Thoracic aorta (tissue), 2 donors: ENCODE measurements at places on chromosomes 13 and 19.

- DNase-seq = no peak
Measured at GRCh38 chr19:18612772-18613588, at the start of gene TMEM59L. TSS of gene TMEM59L (plus strand) at chr19:18612870. CDS start at chr19:18612959, 89 bp downstream.

- no peak for DNase-seq
Measured at GRCh38 chr19:29054886-29055675, 157.9 kb downstream of the UQCRFS1 start.

GRCh38 chr13:50277127-50277526 is 261.9 kb downstream of the KCNRG start:
- no peak for DNase-seq

DNA sequence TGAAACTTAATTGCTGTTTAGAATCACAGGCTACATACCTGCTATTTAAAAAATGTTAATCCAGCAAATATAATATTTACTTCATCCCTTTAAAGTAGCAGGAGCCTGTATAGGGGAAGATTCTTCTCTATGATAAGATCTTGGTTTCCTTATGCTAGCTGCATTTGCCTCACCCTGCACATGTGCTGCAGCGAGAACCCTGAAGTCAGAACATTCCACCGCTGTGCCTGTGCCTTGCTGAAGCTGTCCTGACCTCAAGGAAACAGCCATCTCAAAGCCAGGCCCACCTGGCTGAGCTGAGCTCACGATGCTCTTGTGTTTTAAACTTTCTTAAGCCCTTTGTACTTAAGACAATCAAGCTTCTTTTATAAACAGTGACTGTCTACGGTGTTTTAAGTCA is 355.0 kb upstream of the PCDH20 start:
- no peak for DNase-seq

GRCh38 chr19:4524808-4525562 is 6.7 kb upstream of the PLIN4 start:
- DNase-seq = no peak

DNA sequence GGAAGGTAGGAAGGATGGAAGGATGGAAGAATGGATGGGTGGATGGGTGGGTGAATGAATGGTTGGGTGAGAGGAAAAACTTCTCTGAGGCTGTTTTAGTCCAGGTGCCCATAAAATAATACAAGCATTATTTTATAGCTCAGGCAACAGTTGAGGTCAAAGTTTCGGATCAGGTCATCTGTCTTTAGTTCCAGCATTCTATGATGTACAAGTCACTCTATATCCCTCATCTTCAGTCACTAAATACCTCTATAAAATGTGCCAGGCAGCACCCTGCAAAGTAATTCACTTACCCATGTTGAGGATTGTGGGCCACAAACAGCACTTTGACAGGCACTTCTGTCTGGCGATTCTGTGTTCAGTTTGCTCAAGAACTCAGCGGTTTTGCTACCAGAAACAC is 66.0 kb downstream of the EPSTI1 start:
- no peak for DNase-seq

GRCh38 chr19:48558018-48558684 is 6.2 kb downstream of the SULT2B1 start:
- DNase-seq = no peak

- DNase-seq = no peak
Measured at GRCh38 chr19:5624018-5624663, 1.3 kb downstream of the SAFB start.

DNA sequence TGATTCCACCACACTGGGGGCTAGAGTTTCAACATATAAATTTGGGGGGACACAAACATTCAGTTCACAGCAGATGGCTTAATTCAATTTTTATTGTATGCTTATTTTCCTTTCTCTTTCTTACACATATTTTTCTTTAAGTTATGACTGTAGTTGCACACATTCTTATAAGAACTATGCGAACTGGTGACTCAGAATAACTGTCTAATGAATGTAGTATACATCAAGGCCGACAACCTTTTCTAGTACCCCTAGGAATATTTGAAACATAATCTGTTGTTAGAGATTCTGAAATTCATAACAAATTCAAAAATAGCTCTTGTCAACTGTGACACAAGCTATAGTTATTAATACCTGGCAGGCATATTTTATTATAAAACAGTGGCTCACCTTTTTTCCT is 695.6 kb downstream of the PCDH9 start:
- no peak for DNase-seq

DNA sequence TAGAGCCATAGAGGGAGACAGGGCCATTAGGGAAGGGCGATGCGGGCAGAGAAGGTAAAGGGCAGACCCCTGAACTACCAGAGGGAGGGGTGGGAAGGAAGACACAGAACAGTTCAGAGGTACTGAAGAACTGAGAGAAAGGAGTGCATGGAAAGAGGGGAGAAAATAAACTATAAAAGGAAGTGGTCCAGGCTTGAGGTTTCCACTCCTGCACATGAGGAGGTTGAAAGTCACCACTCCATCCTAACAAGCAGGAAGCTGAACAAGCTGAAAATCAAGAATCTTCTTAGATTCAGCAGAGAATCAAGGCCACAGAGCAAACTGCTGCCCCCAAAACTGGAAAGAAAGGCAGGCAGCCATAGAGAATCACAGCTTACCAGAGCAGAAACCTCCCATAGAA is 45.1 kb downstream of the MIPEP start:
- DNase-seq = no peak
